ENCODE measurements at places on chromosomes 11 and 22. TPM values are rescaled to one million over a fixed set of nuclear protein-coding genes. Genes with fewer than 3 reads are reported as not detected.

DNA sequence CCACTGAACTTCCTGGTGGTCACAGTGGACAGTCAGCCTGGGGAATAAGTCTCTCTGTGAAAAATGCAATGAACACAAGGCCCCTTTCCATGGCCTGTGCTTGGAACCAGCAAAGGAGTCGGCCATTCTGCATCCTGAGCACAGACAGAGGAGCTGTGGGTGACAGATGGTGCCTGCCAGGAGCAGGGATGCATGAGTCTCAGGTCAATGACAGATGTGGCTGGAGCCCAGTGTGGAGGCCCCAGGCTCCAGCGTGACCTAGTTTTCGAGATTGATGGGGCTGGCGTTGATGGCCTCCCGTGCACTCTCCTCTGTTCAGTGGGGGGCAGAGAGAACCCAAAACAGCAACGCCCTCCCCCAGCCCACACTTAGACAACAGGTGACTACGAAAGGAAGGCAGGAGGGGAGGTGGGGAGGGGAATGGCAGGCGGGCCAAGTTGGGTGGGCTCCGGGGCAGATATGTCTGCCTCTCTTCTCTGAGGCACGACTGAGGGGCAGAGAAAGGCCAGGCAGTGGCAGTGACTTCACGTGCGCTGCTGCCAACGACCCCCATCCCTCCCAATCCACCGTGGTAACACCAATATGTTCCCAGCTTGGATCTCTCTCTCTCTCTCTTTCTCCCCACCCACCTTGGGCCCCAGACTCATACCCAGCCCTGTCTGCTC is 34.4 kb upstream of the CD5 start:
- DNase-seq = no peak

DNA sequence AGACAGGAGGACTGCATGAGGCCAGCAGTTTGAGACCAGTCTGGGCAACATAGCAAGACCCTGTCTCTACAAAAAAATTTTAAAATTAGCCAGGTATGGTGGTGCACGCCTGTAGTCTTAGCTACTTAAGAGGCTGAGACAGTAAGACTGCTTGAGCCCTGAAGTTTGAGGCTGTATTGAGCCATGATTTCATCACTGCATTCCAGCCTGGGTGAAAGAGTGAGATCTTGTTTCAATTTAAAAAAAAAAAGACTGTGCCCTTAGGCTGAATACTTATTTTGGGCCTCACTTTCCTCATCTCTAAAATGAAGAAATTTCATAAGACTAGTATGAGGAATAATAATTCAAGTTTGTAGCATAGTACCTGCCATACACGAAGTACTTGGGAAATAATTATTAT is 6.9 kb downstream of the AQP11 start:
- no peak for DNase-seq

FIBIN gene
- polyA plus RNA-seq = 18.7 TPM

DNA sequence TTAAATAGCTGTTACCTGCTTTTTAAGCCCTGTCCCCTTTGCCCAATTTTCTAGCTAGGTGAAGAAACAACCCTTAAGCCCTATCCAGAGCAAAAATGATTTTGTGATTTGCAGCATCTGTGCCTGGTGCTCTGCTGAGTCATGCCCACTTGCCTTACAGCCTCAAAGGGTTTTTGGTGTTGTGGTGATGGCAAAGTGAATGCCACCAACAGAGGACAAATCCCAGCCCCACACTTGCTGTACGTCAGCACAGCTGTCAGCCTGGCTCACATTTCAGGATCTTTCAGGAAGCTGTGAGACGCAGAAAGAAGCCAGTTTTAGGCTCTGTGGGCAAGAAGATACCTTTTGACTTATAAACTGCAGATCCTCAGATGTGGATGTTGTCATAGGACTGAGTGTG is 401.7 kb downstream of the TENM4 start:
- DNase-seq = no peak

- no peak for DNase-seq
These were observed 56.0 kb downstream of the INSC start for GRCh38 chr11:15170698-15171097.

DNA sequence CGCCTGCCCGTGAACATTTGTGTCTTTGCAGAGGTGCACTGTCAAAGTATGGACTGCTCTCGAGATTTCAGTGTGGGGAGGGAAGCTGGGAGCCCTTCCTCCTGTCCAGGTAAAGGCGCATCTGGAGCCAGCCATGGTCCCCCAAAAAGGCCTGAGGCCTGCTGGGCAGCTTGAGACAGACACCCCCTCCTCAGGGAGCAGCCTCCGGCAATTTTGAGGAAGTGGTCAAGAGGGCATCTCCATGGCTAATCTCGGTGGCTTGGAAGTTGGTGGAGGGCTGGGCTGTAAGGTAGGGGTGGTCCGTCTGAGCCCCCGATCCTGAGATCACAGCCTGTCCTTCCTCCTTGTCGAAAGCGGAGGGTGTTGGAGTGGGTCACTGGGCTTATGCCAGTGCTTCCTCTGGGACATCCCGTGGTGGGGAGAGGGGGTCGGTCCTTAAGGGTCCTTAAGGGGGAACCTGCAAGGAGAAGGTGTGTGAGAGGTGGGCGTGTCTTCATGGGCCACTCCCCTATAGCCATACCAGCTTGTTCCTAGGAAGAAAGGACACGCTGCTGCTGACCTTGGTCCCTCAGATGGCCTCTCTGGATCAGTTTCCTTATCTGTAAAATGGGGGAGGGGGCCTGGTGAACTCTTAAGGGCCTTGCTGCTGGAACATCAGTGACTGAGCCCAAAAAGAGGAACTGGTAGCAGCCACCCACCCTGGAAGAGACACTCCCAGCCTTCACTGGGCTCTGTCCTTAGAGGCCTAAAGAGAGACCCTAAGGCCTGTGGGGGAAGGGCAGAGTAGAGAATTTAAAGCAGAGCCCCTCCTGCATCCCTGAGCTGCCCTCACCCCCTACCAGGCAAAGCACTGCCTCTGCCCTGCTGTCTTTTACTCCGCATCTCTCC is 2.6 kb downstream of the KCNC1 start:
- no peak for DNase-seq

- no peak for DNase-seq
These were observed 181.5 kb downstream of the CADM1 start for GRCh38 chr11:115322553-115323203.

NPAS4 gene
- polyA plus RNA-seq = 0.30 TPM

DNA sequence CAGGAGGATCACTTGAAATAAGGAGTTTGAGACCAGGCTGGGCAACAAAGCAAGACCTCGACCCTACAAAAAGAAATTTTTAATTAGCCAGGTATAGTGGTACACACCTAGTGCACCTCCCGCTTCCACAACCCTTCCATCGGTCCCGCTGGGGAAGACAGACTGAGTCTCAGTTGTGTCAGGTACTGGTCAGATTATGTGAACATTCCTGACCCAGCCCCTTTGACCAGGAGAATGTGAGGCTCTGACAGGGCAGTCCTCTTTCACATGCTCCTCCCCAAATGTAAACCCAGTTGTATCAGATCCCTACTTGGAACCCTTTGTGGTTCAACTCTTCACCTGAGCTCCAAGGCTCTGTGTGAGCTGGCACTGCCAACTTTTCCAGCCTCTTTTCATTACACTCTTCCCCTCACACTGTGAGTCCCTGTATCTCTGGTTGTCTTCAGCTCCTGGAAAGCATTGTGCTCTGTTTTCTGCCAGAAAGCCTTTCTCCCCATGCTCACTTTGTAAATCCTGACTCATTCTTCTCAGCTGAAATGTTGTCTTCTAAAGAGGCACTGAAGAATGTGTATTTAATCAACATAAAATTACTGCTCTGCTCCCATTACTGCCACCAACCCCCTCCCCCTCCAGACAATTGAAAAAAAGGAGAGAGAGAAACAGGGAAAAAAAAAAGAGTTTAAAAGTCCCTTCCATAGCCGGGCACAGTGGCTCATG is 2.1 kb upstream of the TTLL12 start:
- no peak for DNase-seq

- DNase-seq = no peak
These were observed 534.9 kb downstream of the MIAT start for GRCh38 chr22:27192135-27192829.

- no peak for DNase-seq
These were observed 1512.0 kb downstream of the BRD1 start for GRCh38 chr22:48315439-48316256.

CRYBB2 gene
- polyA plus RNA-seq = 0.38 TPM

DNA sequence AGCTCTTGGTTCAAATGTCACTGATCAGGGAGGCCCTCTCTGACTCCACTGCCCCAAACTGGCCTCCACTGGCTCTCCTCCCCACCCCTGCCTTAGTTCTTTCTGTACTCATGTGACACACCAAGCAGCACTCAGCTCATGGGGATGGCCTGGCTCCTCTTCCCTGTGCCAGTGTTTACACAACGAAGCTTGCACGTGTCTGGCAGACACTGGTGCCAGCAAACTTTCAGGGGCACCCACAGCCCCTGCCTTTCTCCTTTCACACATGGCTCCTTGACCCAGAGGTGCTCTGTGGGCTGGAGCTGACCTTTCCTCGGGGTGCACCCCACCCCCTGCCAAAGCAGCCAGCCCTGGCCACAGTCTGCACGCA is 37.6 kb upstream of the PARVG start:
- DNase-seq = no peak

GRCh38 chr22:43047605-43048004 is 32.7 kb upstream of the PACSIN2 start:
- no peak for DNase-seq

GRCh38 chr11:9726321-9727022 is 62.6 kb downstream of the SWAP70 start:
- DNase-seq = no peak

DNA sequence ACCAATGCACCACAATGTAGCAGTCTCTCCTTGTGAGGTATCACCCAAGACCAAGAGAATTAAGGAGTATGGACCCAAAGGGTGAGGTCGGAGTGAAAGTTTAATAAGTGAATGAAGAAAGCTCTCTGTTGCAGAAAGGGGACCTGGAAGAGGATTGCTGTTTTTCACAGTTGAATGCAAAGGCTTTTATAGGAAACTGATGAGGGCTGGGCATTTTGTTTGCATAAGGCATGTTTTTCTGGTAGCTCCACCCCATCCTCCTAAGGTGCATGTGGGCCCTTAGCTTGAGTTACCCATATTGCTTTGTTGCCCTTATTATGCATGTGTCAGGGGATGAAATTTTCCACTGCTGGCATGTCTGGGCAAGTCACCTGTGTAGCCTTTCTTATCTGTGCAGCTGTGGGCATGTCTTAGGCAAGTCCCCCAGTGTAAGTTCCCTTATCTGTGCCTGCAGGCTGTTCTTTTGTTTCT is 64.7 kb downstream of the BDNF start:
- DNase-seq = no peak

DNA sequence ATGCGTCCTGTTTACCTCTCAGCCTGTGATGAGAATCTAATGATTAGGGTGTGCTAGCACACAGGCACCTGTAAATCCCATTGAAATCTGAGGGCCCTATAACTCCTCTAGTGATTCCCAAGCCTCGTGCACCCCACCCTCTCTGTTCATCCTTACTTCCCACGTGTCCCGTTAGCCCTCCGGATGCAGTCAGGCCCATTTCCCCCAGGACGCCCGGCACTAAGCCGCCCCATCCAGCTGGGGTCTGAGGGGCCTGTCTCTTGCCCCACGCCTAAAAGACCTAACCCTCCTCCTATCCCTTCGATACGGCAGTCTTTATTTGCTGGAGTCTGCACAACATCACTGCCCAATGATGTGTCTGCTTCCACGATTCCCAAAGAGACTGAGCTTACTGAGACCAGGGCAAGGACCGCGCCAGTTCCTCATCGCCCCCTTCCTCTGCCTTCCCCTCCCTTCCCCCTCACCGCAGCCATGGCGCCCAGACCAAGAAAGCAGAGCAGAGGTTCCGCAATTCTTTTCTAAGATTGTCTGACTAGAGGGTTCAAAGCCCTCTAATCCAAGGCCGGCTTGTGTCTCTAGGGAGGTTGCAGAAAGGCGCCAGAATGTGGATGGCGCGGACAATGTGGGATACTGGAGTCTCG is 1.1 kb upstream of the FADS2 start:
- no peak for DNase-seq

DNA sequence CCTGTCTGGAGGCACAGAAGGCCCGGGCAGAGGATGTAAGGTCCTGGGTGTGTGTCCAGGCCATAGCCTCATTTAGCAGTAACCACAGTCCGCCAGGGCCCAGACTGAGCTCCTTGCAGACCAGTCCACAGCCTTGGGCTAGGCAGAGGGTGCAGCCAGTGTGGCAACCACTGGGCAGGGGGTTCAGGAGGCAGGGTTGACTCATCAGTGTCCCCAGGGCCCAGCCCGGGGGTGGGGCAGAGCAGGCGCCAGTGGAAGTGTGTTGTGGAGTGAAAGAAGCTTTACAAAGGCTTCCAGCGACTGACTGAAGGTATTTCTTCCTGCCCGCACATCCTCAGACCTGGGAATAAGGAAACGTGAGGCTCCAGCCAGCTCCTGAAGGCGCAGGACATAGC is 27.7 kb upstream of the WNT11 start:
- no peak for DNase-seq

DNA sequence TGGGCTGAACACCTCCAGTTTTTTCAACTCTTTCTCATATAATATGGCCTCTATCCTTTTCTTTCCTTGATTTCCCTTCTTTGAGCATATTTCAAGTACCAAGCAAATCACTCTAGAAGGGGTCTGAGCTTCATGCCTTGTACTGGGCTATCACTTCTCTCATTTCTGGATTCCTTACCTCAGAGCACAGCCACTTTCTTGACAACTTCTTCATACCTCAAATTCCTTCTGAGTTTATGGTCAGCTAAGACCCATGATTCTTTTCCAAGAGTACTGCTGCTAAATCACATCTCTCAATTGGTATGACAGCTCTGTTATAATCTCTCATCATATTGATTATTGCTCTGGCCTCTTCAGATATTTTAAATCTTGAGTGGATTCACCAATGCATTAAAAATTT is 224.8 kb upstream of the ZBED5 start:
- no peak for DNase-seq

DNA sequence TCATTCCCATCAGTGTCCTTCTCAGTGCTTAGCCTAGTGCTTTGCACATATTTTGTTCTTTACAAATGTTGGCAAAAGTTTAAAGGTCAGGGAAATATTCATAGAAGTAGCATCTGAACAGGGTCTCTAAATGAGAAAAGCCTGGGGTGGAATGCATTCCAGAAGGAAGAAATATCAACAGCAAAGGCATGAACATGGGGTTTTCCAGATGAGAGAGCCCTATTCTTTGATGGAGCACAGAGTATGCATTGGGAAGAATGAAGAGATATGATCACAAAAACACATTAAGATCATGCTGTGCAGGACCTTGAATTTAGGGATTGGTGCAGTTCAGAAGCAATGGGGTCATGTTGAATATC is 140.2 kb downstream of the SNX19 start:
- no peak for DNase-seq

Data from right renal pelvis (tissue), 4 donors.